NCI-H187 treated with DMSO at 0.1 percent for 48 hours (cell line): ENCODE measurements at places on chromosomes 1 and 21.

DNA sequence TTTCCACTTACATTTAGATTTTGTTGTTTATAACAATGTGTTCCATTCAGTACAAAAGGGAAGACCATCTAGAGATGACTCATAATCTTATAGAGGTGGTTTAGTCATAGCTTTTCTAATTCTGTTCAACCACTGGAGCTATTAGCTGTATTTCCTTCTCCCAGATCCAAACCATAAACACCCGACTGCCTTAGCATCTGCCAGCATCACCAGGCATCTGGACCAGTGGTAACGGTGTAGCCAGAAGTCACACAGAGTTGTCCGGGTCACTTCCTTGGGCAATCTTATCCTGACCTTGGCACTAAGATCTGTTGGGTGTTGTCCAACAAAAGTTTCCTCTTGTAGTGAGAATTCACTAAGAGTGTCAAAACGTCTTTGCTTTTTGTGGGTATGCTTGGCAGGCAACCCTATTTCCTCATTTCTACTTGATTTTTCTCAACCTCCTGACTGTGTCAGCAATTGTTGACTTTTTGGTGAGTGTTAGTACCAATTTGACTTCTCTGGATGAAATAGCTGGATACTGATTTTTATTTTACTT, 372.1 kb upstream of the B3GALT2 start:
- no peak for DNase-seq

DNA sequence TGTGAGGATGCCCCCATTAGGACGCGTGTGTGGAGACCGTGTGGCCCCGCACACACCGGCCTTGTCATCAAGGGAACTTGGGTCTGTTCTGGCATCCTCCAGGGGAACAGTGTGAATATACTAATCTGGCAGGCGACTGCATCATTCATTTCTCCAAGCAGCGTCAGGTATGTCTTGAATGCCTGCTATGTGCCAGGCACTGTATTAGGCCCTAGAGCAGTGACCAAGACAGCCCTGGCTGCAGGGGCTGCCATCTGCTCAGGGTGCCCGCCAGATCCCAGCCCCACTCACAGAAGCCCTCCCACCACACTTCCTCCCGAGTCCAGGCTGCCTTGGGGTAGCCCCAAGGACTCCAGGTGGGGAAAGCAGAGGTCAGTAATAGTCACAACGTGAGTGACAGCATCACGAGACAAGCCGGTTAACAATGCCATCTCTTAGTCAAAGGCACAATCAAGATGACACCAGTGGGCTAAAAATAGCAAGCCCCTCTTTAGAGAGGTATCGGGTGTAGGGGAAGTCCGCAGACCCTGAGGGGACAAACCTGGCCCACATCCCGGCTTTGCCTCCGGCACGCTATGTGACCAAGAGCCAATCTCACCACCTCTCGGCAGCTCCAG, 7.5 kb upstream of the LAPTM5 start:
- DNase-seq = no peak

- no peak for DNase-seq
Observed at GRCh38 chr21:39088031-39088370, 95.2 kb downstream of the PSMG1 start.

DNA sequence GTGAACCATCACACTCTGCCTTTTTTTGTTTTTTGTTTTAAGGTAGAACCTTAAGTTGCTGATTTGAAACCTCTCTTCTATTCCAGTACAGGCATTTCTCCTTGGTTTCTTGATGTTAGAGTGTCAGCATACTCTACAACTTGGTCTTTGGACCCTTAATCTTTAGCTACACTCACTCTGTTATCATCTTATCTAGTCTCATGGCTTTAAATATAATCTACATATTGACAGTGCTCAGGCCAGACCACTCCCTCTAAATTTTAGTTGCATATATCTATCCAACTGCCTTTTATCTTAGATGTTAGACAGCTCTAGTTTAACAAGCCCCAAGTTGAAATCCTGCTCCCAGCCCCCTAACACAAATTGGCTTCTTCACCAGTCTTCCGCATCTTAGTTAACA, 22.1 kb downstream of the NME7 start:
- DNase-seq = no peak

- DNase-seq = no peak
Observed at GRCh38 chr21:29671728-29672127, 268.1 kb downstream of the GRIK1 start.

DNA sequence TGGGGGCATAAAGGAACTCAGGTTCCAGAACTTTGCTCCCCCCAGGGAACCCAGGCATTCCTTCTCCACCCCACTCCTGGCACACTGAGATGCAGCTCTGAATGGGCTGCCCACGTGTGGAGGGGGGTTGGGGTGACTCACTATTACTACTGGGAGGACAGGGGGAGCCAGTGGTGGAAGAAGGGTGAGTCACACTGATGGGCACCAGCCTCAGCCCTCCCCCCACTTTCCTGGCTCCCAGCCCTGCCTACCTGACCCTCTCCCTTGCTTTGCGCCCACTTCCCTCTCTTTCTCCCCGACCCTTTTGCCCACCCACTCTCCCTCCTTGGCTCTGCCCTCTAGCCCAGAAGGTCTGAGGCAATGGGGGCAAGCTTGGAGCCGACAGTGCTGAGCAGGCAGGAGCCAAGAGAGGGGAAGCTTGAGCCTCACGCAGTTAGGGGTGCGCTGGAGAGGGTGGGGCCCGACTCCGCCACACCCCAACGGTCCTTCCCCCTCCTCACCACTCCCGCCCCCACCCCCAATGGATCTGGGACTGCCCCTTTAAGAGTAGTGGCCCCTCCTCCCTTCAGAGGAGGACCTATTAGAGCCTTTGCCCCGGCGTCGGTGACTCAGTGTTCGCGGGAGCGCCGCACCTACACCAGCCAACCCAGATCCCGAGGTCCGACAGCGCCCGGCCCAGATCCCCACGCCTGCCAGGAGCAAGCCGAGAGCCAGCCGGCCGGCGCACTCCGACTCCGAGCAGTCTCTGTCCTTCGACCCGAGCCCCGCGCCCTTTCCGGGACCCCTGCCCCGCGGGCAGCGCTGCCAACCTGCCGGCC, at the start of gene LMNA:
LMNA (plus strand) TSS at position 611 of the 818 bp plus-strand sequence. CDS start 208 bp downstream, outside the sequence.
- peak; percentile 52 for DNase-seq

DNA sequence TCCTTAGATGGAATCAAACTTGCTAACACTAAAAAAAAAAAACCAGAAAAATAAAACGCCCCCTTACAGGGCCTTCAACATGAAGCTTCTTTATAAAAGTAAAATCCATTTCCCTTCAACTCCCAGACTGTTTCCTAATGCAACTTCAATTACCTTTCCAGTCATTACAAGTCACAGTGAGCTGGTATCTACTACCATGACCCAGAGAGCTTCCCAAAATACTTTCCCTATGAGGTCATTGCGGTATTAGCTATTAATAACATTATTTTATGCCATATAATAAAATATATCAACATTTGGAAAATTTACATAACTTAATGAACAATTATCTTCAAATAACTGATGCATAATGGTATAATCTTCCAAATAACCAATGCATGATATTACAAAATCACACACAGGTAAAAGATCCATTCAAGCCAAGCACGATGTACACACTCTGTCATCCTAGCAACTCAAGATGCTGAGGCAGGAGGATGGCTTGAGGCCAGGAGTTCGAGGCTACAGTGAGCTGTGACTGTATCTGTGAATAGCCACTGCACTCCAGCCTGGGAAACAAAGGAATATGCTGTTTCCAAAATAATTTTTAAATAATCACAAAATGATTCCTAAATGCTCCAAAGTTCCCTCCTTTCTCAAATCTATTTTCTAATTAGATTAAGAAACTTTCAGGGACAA, 24.1 kb downstream of the EIF4G3 start:
- DNase-seq = no peak

DNA sequence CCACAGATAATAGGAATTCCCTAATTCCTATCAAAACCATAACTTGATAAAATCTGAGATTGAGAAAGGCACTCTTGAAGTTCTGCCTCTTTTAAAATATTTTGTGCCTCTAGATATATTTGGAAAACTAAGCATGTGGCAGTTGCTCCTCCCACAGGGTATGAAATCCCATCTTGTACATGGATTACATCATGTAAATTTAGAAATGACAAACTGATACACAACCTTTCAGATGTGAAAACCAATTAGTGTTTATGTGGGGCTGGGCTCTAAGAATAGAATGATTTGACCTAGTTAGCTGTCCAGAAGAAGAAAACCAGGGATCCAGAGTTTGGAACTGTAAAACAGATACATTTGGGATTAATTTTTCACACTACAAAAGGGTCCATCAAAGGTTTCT, 15.7 kb downstream of the LRRC53 start:
- no peak for DNase-seq

- DNase-seq = no peak
Observed at GRCh38 chr1:195979646-195980045, 628.6 kb downstream of the KCNT2 start.

DNA sequence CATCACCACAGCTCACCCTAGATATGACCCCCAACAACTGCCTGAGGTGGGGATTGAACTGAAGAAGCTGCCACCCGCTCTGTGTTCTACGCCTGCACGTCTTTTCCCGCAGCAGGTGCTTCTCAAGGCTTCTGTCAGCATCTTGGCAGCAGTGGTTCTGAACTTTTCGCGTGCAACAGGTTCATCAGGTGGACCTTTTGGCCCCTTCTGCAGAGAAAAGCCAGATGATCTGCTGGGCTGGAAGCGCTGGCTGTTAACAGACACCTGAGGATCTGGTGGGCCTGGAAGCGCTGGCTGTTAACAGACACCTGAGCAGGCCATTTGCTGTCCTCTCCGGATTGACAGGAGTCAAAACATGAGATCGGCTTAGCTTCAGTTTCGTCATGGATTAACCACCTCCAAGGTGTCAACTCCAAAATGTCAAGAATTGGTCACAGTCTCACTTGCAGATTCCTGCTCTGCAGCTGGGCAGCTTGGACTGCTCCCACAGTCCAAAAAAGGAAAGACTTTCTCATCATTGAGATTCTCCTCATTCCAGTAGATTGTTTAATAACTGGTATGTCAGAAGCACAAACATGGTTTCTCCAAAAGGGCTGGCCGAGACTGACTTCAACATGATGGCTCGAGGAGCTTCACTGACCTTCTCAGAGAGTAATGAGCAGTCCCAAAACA, 4.7 kb downstream of the C1orf174 start:
- no peak for DNase-seq

DNA sequence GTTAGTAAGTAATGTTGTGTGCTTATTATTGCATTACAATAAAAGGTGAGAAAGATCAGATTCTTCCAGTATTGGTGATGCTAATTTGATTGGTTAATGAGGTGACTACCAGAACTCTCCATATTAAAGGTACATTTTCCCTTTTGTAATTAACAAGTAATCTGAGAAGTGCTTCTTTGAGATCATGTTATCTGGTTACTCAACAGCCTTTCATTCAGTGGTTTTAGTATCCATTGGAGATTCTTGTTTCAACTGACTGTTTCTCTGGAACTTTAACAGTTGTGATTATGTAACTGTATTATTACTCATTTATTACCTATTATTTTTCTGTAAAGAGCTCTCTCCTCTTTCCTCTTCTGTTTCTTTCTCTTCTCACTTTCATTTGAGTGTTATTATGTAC, 86.7 kb downstream of the PEX14 start:
- DNase-seq = no peak
